ENCODE measurements at places on chromosomes 13 and 19.

DNA sequence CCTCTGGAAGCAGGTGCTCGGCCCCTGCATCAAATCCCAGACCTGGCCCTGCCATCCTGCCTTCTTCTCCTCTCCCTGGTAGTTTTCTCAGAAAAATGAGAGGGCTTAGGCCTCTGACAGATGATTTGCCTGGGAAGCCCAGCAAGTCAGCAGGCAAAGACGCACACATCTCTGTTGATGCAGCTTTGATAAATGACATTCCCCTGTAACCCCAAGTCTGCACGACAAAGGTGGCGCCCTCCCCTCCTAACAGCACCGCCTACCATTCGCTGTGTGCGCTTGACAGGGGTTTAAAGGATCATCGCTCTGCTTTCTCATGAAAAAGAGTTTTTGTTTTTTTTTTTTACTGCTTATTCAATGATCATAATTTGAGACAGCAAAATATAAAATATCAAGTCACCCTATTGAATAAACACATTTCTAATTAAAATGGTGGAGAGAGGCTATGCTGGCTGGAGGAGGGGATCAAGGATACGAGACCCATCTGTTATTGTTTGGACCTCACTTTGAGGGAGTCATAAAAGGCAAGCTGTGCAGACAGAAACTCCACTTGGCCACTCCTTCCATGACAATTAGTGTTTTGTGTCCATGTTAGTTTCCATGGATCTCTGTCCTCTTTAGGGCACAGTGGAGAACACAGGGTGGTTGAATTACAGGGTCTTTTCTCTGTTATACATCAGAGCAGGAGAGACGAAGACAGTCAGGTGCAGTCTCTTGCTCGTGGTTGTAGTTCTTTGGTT, 126.1 kb downstream of the FGF9 start:
- DNase-seq, result no peak

DNA sequence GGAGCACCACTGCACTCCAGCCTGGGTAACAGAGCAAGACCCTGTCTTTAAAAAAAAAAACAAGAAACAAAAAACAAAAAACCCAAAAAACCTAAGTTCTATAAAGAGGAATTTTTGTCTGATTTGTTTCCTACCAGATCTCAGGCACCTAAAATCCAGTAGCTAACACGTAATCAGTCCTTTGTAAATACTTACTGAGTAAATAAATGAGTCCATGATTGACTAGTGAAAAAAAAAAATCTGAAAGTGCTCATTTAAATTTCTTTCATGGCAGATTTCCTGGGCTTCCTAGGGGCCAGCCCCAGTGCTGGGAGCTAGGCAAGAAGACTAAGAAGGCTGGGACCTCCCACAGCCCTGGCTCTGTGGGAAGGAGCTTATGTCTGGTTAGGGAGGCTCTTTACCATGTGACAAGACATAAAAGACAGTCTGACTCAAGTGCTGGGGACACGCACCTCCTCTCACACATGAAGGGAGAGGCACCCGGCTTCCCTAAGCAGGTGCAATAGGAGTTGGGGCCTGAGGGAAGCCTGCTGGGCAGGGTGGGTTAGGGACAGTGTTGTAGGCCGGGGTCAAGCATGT, 22.5 kb downstream of the LIG1 start:
- no peak for DNase-seq

DNA sequence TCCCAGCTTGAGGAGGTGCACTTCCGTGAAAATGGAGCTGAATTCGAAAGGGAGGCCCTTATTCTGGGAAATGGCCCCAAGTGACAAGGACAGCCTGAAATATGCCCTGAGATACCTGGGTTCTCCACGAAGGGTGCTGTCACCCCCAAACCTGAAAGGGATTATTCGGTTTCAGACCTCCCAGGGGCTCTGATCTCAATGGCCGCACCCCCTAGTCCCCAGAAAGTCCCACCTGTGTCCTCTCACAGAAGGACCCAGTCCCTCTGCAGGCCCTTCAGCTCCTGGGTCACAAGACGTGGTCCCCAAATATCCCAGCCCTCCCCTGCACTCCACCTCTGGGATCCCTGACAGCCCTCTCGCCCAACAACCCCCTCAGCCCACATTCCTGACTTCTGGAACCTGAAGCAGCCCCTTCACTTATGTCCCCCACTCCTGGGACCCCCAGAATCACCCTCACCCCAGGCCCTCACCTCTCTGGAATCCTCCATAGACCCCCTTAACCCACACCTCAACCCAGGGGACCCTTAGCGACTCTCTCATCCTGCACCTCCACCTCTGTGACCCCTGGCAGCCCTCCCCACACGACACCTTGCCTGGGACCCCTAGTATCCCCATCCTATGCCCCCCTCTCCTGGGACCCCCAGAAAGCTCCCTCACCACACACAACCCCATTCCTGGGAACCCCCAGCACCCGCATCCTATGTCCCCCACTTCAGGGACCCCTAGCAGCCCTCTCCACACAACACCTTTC, 606 bp downstream of the SYNGR4 start:
- DNase-seq, result no peak

DNA sequence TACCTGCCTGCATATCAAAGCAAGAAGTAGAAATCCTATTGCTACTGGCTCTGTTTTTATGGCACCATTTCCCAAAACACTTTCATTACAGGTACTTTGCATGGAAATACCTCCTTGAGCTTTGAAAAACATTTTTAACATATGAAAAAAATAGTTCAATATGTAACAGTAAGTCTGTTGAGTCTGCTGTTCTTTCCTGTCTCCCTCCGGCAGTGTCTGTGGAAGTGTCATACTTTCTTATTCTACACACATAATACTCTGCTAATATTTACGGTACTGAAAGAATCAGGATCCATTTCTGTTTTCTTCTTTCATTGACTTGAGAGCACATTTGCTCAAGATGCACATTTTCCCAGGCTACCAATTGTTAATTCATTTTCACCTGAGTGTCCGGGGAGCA, 8.2 kb upstream of the SERTM1 start:
- DNase-seq, result no peak

DNA sequence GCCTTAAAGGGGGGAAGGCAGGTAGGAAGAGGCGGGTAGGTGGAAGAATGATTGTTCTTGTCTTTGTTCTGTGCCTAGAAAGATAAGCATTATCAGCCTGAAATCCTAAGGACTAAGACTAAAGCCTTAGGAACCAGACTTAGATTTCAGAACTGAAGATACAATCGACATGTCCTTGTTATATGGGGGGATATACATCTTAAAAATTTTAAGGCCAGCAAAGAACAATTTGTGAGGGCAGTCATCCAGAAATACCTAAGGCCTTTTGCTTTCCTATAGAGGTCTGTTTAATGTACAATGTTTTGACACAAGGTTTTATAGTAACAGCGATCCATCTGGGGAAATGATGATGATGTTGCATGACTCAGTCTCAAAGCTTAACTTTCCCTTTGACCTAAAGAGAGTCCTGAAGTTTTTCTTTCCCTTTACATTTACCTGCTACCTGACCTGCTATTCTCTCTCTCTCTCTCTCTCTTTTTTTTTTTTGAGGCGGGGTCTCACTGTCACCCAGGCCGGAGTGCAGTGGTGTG, 20.2 kb upstream of the CEACAM6 start:
- DNase-seq, result no peak

DNA sequence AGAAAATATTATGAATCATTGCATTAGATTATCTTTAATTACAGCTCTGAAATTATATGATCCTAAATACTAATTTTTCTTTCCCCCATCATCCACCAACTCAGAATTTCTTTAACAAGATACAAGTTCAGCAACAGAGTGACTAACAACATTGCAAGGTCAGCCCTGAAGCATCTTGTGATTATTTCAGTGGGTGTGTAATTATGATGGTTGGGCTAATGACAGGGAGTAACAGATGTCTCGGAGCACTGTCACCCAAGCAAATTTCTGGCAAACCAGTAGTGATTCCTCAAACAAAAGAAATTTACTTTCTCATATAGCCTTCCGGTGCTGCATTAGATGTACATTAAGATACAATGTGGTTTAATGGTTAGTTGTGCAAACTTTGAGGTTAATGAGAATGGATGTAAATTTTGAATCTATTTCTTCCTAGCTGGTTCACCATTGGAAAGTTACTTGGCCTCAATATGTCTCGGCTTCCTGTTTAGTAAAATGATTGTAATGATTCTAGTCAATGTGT, 238.9 kb downstream of the ITGBL1 start:
- peak; percentile 68 for DNase-seq

- DNase-seq, result no peak
Observed at GRCh38 chr13:51006067-51006845, 96.7 kb downstream of the RNASEH2B start.

DNA sequence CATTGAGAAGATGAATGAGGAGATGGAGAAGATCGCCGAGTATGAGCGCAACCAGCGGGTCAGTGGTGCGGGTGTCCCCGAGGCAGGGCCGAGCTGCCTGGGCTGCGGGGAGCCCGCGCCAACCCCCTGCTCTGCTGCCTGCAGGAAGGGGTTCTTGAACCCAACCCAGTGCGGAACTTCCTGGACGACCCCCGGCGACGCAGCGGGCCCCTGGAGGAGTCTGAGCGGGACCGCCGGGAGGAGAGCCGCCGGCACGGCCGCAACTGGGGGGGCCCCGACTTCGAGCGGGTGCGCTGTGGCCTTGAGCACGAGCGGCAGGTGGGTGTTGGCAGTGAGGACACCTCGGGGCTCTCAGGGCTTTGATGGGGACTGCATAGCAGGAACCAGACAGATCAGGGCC, 8.3 kb downstream of the CCDC9 start:
- DNase-seq, result no peak

DNA sequence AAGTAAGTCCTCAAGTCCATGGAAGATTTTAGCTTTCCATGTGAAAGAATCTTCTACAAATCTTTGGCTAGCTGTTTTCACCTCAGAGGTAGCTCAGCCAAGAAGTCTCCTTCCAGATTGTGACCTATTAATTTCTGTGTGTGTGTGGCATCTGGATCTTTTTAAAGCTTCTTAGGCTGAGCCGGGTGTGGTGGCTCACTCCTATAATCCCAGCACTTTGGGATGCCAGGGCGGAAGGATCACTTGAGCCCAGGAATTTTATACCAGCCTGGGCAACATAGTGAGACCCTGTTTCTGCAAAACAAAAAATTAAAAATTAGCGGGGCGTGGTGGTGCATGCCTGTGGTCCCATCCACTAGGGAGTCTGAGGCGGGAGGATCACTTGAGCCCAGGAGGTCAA, 13.4 kb upstream of the SLC44A2 start:
- DNase-seq, result no peak

DNA sequence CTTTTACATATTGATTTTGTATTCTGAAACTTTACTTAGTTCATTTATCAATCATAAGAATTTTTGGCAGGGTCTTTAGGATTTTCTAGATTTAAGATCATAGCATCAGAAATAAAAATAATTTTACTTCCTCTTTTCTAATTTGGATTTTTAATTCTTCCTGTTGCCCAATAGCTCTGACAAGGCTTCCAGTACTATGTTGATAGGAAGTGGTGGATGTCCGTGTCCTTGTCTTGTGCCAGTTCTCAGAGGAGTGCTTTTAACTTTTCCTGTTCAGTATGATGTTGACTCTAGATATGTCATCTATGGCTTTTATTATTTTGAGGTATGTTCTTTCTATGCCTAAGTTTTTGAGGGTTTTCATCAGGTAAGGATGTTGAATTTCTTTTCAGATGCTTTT, 7.7 kb upstream of the KIR2DL4 start:
- no peak for DNase-seq

DNA sequence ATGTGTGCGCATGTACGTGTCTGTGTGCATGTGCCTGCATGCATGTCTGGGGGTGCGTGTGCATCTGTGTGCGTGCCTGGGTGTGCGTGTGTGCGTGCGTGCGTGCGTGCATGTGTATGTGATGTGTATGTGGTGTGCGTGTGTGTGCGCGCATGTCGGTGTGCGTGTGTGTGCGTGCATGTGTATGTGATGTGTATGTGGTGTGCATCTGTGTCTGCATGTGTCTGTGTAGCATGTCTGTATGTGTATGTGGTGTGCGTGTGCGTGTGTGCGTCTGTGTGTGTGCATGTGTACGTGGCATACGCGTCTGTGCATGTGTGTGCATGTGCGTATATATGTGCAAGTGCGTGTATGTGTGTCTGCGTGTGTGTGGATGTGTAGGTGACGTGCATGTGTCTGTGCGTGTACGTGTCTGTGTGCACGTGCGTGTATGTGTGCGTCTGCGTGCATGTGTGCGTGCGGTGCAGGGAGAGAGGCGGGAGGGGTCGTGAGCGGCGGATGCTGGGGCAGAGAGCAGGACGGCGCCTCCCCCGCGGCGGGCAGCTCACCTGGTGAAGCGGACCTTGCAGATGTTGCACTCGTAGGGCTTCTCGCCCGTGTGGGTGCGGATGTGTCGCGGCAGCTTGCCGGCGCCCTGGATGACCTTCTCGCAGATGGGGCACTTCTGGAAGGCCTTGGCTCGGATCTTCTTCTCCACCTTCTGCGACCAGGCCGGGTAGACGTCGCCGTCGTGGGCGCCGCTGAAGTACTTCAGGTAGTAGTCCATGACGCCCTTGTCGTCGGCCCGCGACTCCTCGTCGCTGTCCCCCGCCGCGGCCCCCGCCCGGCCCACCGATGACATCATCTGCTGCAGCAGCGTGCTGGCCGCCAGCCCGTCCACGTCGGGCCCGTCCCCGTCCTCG, 13.0 kb downstream of the ZBTB7A start:
- DNase-seq, result no peak

- DNase-seq, result no peak
Observed at GRCh38 chr19:42989851-42990250, 36.4 kb downstream of the PSG11 start.

DNA sequence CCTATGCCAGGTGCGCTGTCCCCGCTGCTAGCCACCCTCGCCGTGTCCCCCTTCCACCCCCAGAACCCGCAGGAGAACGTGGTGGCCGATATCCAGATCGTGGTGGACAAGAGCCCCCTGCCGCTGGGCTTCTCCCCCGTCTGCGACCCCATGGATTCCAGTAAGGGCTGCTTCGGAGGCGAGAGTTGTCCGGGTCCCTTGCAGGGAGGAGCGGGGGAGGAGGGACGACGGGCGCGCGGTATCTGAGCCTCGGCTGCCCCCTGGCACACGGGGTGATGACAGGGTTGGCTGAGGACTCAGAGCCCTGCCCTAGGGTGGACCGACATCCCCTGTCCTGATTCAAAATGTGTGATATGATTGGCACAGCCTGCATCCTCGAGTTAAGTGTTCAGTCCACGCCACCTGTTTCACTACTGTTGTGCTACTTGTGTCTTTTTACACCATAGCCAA, 653 bp downstream of the MVB12A start:
- DNase-seq, result no peak

DNA sequence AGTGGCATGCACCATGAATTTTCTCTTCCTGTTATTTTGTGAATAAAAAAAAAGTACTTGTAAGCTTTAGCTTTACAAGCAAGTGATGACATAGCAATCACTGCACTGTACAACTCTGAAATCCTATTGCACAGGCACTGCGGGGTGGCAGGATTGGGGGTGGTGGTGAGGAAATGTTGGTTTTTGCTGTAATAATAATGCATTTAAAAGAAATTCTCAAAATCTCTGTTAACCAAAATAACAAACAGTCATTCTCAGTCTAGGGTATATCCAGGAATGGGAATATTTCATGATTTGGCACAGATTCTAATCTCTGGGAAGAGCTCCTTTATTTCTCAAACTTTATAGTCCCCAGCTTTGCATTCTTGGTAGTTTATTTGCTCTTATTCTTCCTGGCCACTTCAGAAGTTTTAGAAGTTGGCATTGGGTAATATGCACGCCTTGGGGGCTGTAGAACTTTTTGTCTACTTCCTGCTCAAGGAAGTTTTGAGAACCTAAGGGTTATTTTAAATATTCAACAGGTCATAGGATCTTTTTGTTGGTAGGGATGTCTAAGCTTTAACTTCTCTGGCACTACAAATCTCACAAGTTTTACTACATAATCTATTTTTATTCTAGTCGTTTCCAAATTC, 353.0 kb upstream of the KLF12 start:
- no peak for DNase-seq
